ENCODE measurements at places on chromosomes 4 and X.

DNA sequence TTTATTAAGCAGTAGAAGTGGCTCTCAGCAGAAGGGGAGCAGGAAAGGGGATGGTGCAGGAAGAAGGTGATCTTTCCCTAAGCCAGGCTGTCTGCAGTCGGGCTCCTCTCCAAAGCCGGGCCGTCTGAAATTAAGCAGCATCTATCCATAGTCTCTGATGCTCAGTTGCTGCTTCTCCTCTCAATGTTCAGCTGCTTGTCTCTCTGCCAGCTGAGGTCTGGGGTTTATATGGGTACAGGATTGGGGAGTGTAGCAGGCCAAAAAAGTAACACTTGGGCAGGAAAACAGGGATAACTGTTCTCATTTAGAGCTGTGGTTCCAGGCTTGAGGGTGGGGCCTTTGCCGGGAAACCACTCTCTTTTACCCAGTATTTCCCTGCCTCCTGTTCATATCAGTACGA is 39.2 kb upstream of the CCKAR start:
- DNase-seq = no peak

DNA sequence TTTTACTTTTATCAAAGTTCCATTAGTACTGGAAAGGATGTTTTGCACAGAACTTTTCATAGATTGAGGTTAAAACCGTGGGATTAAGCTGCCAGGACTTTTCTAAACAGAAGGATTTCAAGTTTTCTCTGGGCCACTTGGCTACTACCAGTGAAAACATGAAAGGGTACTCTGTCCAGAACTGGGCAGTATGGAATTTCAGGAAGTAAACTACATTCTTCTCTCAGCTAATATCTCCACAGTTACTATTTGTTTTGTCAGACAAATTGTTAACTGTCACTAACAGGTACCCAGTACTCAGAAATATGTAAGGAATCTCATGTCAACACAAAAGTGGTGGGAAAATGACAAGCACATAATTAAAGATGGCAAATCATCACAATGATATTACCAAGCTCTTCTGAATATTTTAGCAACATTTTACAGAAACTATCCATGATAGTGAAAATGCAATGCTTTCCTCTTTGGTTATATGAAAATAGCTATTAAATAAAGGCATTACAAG is 454.4 kb downstream of the C4orf33 start:
- DNase-seq = no peak

GRCh38 chrX:2498781-2499302 is 1.9 kb downstream of the DHRSX start:
- no peak for DNase-seq

DNA sequence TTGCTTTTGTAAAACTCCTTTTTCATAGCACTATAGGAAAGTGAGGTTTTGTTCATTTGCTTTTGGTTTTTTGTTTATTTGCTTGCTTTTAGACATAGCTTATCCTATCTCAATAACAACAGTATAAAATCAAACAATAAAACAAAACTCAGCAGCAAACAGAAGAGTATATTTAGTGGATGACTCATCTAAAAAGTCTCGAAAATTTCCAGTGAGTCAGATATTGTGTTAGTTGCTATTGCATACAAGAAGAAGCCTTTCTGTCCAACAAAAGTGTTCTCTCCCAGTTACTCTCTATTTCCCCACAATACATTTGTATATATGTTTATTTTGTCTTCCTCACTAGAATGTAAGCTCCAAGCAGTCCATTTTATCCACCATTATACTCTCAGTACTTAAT is 36.0 kb upstream of the NPNT start:
- DNase-seq = no peak

GRCh38 chrX:151226941-151227340 is 50.6 kb downstream of the GPR50 start:
- no peak for DNase-seq

DNA sequence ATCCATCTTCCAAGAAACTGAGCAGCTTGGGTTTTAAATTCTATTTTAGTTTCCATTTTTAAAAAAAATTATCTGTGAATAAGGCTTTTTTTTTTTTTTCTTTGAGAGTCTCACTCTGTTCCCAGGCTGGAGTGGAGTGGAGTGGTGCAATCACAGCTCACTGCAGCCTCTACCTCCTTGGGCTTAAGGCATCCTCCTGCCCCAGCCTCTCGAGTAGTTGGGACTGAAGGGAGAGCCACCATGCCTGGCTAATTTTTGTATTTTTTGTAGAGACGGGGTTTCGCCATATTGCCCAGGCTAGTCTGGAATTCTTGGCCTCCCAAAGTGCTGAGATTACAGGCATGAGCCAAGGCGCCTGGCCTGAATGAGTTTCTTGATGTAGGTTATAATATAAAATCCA is 1.4 kb downstream of the ENOPH1 start:
- no peak for DNase-seq

GRCh38 chr4:169234137-169234855 is 36.5 kb downstream of the SH3RF1 start:
- no peak for DNase-seq

DNA sequence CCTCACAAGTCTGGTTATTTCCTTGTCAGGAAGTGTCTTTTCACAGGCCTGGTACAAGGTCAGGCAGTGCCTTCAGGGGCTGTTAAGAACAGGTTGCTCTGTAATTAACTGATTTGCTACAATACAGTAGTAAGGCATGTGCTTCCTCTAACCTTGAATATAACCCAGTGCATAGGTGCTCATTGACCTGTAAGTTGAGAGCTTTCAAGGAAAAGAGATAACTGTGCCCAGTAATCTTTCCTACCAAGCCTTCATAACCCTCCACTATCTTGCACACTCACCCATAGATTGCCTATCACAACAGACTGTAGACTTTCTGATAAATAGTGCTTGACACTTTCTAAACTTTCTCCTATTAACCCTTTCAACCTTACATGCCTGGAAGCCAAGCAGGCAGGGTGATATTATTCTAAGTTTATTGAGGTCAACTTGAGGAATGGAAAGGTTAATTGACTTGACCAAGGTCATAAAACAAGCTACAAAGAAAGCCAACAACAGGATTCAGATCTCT is 148.1 kb downstream of the PPARGC1A start:
- no peak for DNase-seq

- DNase-seq = no peak
Observed at GRCh38 chr4:113884655-113885054, 94.8 kb downstream of the ARSJ start.

DNA sequence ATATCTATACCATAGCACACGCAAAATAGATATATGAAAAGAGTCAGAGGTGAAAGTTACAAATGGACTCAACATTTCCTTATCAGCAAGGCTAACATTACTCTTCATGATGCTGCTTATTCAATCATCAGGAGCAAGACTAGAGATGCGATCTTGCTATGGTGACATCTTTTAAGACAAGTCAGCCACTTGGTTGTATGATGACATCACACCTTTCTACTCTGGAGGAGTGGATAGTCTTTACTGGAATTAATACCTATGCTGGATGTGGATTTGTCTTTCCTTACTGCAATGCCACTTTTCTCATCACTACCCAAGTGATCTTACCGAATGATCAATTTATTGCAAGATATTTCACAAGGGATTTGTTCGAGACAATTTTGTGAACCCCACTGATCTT is 87.0 kb upstream of the SPOCK3 start:
- no peak for DNase-seq

DNA sequence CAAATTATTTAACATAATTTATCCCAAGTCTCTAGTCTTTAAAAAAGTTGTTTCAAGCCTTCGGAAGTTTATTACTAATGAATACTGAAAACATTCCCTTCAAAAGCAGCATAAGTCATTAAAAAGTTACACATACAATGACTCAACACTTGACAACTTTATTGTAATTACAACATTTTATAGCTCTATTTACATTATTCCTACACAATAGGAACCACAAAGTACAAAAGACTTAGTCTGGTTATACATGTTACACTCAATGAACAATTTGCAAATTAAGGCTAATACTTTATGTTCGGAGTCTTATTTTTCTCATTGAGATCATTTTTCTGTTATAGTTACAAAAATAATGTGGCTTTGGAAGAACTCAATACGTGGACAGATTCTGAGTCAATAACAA is 114.4 kb upstream of the POF1B start:
- no peak for DNase-seq

- DNase-seq = no peak
Observed at GRCh38 chr4:43345323-43345925, 452.9 kb downstream of the GRXCR1 start.

DNA sequence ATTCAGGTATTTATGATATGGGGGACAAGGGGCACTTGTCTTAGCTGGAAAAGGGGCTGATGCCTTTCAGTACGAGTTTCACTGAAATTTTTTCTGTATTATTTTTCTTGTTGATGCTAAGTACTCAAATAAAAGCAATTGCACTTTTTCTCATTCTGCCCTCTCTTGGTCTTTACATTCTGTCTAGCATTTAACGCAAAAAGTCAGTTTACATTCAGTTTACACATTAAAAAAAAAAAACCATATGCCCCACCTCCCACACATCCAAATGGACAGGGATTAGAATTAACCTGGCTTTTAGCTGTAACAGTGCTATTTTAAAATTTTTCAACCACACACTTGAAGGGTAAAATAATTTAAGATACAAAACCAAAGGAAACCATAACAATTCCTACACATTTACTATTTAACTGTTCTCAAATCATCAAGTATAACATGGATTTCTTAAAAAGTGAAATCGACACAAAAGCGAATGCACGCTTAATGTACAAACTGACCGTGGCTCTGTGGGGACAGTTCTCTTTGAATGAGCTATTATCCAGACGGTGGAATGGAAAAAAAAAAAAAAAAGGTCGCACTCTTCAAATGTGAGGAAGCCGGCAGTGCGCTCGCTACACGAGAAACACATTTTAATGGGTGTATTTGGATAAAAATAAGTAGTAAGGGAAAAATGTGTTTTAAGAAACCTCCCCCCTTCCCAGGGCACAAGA is 1.4 kb downstream of the AMMECR1 start:
- no peak for DNase-seq

DNA sequence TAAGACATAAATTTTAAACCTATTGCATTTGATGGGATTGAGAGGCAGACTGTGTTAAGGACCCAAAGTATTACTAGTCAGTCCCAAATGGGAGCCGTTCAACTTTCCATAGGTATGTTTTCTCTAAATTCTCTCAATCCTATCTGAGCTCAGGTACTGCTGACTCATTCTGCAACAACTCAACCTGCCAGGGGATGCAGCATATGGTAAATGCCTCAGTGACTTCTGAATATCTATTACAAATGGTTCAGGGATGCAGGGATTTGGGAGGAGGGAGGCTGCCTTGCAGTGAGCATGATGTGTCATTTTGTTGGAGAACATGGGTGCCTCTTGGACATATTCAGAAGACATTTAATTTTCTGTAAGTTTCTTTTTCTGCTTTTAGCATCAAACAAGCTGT is 97.3 kb downstream of the HDAC8 start:
- no peak for DNase-seq

DNA sequence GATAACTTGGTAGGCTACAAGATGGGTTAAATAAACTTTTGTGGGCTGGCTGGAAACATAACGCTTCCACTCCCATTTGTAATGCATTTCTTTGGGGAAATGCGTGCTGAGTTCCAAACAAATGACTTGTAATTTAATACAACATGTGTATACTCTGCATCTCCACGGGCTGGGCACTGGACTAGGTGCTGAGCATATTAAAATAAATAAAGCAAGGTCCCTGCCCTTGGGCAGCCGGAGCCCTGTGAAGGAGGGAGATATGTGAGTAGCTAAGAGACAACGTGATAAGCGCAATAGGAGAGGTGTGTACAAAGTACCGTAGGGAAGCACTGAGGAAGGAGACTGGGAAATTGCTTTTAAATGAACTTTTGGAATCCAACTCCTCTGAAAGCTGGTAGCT is 147.2 kb upstream of the RBPJ start:
- no peak for DNase-seq

GRCh38 chr4:101753721-101754120 is 36.8 kb upstream of the BANK1 start:
- no peak for DNase-seq

- no peak for DNase-seq
Observed at GRCh38 chrX:107549504-107549903, 78.8 kb upstream of the PRPS1 start.

DNA sequence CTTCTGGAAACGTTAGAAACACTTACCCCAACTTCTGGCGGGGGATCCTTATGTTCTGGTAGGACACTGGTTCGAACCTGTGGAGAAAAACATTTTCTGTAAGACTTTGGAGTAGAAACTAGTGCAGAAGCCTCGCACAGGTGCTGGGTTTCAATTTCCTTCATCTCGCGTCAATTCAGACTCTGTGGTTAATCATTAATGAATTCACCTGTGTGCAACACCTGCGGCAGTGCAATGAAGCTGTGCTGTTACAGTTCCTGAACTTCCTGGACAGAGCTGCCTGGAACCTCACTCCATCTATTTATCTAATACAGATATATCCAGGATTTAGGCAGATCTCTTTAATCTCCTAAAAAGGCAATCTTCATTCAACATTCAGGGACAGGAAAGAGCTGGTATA is 531.4 kb downstream of the INPP4B start:
- DNase-seq = no peak

- no peak for DNase-seq
Observed at GRCh38 chr4:152112190-152112589, 351.4 kb upstream of the GATB start.

DNA sequence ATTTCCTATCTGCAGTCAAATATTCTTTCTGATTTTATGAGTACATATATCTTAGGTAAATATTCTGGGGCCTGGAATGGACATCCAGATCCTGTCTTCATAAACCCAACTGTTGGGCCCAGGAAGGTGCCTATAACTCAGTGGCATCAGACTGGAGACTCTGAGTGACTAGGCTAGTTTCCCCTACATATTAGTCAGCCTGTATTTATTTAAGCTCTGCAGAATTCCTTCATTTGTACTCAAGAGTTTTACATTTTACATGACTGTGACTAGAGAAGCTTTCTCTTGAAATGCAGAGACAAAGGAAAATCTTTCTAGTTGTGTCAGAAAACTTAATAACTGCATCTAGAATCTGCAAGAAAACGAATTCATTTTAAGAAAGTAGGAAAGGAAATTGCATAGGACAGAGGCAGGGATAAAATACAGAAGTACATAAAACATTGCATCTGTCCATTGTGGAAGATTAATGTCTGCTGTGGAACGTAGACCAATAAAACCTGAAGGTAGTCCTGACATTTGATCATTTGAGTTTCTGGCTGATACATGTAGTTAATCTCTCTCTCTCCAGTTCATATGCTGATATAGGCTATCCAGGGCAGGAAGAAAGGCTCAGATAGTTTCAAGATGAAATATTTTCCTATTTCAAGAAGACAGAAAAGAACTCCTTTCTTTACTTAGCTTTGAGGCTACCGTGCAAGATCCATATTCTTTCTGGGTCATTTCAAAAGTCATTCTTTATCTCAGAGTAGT is 78.2 kb downstream of the OPHN1 start:
- no peak for DNase-seq

All from ovary (tissue), 10 donors.